Hematopoietic multipotent progenitor cell treated with erythropoietin and hydrocortisone succinate and interleukin-3 and kit ligand, for 6 days (in vitro differentiated cells): ENCODE measurements at places on chromosomes 5 and 9.

DNA sequence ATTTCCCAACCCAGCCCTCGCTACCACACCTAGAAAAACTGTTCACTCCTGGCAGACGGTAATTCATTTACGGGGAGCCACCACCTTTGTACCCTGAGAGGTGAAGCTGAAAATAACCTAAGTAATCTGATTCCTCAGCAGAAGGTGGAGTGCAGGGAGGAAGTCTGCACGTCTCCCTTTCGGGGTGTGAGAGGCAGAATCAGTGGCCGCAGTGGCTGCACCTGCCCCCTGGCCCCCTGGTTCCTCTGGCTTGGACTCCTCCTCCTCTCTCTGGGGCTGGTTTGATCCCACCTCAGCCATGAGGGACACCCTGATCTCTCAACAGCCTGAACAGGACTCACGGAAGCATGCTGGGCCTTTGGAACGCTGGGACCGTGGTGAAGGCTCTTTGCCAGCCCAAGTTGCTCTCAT is 10.5 kb downstream of the TMEM174 start:
- DNase-seq: no peak

- DNase-seq: peak; percentile 53
These were observed 143.2 kb downstream of the C9orf152 start for GRCh38 chr9:110064803-110065202.

DNA sequence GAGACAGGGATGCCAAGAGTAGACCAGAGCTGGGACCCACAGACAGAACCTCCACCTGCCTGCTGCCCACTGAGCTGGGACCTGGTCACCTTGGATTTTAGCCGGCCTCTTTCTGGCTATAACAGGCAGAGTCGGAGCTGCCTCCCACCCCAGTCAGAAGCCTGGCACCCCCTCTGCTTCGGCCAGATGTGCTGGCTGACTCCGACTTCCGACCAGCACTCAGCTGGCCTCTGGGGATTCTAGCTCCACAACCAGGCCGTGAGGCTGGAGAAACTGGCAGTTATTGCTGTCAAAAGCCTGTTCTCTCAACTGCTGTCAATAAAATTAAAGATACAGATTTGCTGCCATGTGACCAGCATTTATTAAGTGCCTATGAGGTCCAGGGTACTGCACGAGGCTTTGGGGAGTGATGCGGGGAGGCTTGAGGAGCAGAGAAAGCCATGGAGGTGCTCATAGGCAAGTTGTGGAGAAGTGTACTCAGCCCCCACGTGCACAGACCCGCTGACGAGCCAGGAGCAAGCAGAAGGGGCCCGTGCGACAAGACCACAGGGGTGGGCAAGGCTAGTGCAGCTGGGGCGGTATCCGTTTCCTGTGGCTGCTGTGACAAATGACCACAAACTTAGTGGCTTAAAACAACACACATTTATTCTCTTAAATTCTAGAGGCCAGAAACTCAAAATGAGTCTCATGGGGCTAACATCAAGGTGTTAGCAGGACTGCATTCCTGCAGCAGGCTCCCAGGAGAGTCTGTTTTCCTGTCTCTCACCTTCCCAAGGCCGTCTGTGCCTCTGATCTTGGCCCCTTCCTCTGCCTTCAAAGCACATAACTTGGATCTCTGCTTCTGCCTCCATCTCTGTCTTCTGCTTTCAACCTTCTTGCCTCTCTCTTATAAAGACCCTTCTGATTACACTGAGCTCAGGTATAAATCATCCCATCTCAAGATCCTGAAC is 13.1 kb downstream of the GFI1B start:
- DNase-seq: peak; percentile 78

DNA sequence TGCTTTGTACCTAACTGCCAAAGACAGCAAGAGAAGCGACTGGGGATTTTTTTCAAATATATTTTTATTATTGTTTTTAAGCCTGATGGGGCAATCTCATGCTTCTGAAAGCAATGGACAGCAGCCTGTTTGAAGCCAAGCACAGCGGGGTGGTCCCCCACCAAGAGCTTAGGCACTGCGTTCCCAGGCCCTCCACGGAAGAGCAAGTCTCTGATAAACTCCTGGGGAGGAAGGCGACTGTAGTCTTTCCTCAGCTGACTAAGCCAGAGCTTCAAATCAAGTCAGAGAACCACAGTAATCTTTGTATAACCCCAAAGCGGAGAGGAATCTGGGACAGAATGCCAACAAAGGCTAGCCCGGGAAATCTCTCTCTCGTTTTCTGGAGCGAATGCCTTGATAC is 54.4 kb downstream of the ARSB start:
- no peak for DNase-seq

DNA sequence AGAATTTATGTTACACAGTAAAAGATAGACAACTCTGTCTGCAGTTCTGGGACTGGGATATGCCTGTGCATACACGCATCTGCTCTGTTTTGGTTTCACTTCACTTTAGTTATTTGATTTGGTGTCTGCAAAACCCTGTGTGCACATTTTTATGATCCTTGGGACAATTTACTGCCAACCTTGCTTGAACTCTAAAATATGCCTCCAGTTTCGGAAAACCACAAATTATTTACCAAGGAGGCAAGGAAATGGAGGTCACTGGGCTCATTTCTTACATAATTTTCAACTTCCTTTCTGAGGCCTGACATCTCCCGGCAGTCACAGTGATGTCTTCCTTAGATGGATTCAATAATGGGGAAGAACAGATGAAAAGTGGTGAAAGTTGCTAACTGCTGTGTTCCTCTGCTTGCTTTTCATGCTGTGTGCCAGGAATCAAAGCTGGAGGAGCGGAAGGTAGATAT is 61.2 kb upstream of the TAF11L2 start:
- peak; percentile 24 for DNase-seq

GRCh38 chr5:61806491-61807020 is 474.5 kb downstream of the ZSWIM6 start:
- no peak for DNase-seq

DNA sequence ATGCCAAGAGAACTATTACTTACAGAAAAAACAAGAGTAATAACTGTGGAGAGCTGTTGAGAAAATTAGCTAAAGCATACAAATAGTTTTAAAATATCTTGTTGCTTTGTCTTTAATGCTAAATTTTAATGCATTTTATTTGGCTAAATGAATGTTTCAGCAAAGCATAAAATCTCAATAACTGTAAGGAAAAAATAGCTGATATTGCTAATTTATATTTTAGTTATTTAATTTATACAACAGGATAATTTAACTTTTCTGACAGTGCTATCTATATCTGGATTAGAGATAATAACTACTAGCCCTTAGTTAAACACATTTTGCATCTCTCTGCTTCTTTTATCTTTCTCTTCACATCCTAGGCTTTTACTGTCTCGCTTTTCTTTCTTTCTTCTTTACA is 1014.9 kb upstream of the COX7C start:
- no peak for DNase-seq

GRCh38 chr5:160347448-160347847 is 23.0 kb downstream of the C1QTNF2 start:
- no peak for DNase-seq

DNA sequence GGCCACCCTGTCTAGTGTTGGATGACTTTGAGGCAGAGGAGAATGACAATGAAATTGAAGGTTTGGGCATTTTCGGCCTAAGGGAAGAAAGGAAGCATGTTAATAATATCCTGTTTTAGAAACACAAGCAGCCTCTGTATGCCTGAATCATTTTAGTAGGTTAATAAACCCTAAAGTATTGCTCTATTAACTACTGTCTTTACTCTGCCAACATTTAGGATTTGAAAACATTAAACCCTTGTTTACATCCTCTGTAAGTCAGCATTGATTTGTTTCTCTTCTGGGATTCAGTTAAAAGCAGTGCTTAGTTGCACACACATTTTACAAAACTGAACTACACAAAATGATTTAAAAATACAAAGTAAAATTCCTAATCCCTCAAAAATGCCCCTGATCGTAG is 358.9 kb downstream of the ARRDC3 start:
- no peak for DNase-seq

DNA sequence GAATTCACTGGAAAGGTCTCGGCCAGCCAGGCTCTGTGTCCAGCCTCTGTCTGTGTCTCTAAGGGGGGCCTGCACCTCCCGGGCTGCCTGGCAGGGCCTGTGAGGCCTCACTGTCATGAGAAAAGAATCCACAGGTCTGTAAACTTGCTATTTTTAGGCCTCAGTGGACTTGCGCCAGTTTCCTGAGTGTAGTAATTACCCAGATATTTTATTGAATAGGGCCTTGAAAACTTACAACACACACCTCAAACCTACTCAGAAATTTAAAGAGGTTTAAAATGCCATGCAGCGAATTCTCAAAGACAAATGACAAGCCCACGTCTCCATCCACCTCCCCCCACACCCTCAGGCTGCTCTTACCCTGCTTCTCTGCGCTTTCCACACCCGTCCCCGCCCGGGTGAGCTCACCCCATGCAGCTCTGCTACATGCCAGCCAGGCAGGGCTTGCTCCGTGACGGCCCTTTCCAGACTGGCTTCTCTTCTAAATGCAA is 8.8 kb upstream of the TENT4A start:
- DNase-seq: peak; percentile 5

- DNase-seq: no peak
These were observed 104.1 kb upstream of the SPRY4 start for GRCh38 chr5:142428773-142429473.

DNA sequence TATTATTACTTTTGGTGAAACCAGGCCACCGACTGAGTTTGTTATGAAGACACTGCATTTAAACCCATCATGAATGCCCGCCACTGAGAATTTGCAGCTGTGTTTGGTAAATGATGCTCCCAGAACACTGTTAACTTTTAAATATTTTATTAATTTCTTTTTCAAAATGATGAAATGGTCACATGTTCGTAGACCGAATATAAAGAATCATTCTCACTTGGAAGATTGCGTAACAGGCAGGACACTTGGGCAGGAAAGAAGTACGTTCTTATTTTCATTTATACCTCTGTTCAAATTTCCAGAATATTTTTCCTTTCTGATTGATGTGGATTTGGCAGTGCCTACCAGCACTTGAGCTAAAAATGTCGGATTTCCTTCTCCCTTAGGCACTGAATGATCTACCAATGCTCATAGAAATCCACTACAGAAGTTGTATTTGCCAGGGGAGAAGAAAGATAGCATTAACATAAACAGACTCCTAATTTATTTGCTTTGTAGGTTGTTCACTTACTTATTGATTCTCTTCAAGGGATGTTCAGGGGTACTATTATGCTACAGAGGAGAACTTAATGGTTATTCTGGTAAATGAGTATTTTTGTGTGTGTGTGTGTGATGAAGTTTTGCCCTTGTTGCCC is 13.8 kb downstream of the CYFIP2 start:
- DNase-seq: no peak

DNA sequence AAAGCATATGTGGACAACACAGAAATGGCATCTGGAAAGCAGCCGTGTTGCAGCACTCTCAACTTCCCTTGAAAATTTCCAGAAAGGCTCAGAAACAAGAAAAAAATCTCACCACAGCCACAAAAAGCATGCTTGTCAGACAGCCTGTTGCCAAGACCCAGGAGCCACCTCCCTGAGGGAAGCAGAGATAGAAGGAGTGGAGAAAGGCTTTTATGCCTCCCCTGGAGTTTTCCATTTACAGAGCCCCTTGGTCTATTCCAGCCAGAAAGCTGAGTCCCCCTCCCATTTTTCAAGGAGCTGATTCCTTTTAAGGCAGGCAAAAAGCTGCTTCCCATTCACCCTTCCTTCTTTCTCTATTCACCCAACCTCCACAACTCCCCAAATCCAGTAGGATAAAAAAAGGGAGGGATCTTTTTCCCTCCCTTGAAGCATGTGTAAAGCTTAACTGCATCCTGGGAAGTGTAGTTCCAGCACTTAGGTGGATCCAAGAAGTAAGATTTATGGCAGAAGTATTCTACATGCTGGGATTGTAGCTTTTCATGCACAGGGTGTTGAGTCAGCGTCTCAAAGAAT is 37.1 kb upstream of the PALM2AKAP2 start:
- no peak for DNase-seq

GRCh38 chr9:137270929-137271695 is 6.4 kb upstream of the TOR4A start:
- DNase-seq: peak; percentile 47

- peak; percentile 40 for DNase-seq
These were observed 1353.4 kb upstream of the WWC1 start for GRCh38 chr5:166938071-166938470.

DNA sequence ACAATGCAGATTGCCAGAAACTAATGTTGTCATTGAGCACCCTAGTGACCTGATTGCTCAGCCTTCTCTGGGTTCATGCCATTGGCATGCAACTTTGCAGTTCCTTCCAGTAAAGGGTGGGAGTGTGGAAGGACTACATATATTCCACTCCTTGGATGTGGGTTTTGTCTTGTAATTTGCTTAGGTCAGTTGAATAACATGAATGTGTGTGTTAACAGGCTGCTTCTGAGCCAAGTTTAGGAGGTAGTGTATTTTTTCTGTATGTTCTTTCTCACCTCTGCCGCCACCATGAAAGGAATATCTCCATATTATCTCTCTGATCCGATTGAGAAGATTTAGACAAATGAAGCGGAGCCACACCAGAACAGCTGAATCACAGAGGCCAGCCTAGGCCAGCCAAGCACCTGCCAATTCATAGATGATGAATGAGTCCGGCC is 1929.6 kb upstream of the CDH6 start:
- DNase-seq: no peak

GRCh38 chr5:66620711-66621110 is 24.5 kb downstream of the MAST4 start:
- DNase-seq: peak; percentile 93

DNA sequence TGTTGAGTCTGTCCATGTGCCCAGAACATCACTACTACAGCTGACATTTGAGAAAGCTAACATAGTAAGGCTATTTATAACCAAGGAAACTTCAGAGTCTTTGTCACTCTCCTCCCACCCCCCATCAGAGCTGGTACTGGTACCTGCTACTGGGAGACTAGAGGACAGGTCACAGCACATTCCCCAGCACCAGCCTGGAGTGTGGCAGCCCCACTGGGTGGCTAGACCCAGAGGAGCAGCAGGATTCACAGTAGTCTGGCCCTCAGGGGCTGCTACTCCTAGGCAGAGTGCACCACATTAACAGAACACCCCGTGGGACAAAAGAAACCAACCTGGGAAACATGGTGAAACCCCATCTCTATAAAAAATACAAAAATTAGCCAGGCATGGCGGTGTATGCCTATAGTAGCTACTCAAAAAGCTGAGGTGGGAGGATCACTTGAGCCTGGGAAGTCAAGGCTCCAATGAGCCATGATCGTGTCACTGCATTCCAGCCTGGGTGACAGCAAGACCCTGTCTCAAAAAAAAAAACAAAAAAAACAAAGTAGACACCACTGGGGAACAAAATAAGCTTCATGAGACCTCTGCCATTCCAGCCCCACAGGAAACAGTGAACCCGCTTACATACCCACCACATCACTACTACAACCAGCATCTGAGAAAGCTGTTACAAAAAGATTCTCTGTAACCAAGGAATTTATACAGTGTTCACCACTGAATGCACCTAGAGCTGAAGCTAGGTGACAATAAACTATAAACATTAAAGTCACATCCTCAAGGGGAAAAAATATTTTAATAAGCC is 26.3 kb upstream of the PTGER4 start:
- no peak for DNase-seq

- DNase-seq: peak; percentile 16
These were observed 359.0 kb downstream of the IRX1 start for GRCh38 chr5:3954633-3955032.

GRCh38 chr5:58499231-58499630 is 8.0 kb downstream of the GAPT start:
- DNase-seq: no peak
